ENCODE measurements at places on chromosomes 5 and 9.
A peak's percentile ranks its signal among the peaks of the same experiment; 100 is the strongest.

DNA sequence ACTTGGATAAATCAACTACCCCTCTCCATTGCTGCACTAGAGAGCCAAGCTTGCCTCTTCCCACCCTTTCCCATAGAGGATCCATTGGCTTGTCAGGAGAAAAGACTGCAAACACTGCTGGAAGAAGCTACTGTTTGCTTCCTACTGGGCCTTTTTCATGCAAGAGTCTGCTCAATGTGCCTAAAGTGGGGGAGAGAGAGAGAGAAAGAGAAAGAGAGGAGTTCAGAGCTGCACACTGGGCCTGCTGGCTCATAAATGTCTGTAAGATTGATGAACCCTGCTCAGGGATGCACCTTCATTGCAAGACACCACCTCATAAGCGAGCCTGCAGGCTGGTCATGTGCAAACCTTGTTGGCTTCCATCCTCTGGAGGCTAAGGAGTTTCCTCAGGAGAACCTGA, 269.4 kb downstream of the ZNF608 start:
- DNase-seq: no peak
- H3K27me3 ChIP-seq: no peaks in the 10 kb centered on the region
- no peak overlapping the region for H3K4me3 ChIP-seq
- no peak overlapping the region for H3K27ac ChIP-seq
- no peaks in the 10 kb centered on the region for H3K4me1 ChIP-seq
- H3K36me3 ChIP-seq: no peaks in the 10 kb centered on the region

DNA sequence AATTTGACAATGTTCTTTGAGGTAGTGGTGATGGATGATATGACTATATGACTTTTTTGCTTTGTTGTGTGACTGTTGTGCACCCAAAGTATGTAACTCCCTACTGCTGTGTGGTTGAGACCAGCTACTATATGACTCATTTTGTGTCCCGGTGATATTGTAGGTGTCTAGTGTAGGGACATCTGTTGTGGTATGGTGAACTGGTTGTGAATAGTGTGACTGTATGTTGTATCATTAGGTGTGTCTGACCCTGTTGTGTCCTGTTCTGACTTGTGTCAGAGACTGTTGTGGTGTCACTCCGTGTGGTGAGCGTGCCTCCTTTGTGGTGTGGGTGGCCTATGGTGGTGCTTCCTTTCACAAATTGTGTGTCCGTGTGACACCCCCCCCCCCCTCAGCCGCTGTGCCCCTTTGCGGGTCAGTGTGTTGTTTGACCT, 11.2 kb upstream of the CXXC5 start:
- no peaks in the 10 kb centered on the region for H3K36me3 ChIP-seq
- H3K27me3 ChIP-seq: no peaks in the 10 kb centered on the region
- peak overlapping the region; percentile 37 for H3K27ac ChIP-seq
- H3K4me1 ChIP-seq: peaks cover 14% of the 10 kb centered on the region
- no peak for DNase-seq
- H3K4me3 ChIP-seq: peak overlapping the region; percentile 35

DNA sequence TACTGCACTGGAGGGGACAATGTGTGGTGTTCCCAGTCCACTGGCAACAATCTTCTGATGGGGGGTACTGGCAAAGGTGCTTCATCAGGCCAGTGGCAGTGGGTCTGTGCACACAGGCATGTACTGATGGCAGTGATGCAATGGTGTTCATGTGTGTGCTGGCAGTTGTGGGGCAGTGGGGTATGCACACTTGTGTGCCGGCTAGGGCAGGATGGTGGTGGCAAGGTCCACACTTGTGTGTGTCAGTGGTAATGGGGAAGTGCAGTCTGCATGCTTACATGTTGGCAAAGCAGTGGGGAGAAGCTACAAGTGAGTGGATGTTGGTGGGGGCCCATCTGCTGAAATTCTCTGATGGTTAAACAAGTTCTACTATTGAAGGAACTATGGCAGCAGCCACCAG, 504.6 kb upstream of the ZNF462 start:
- no peaks in the 10 kb centered on the region for H3K4me1 ChIP-seq
- no peaks in the 10 kb centered on the region for H3K27me3 ChIP-seq
- H3K36me3 ChIP-seq: no peaks in the 10 kb centered on the region

DNA sequence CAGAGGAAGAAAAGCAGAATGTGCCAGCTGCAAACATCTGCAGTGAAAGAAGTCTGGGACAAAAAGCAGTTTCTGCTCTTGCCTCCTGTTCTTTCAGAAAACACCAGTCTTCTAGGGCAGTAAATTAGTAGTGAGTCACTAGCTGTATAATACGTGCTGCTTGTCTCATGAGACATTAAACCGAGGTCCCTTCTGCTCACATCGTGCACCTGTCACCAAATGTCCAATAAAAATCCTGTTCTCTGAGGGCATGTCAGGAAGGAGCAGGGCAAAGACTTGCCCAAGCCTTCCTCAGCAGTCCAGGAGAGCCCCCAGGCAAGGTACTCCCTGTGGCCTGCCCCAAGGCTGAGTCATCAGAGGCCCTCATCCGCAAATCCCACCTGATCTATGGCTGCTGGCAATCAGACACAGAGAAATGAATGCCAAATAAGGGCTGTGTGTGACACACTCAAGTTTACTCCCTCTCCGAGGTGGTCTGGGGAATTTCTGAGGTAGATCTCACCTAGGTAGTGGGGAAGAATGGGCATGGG, 255.3 kb upstream of the SMARCA2 start:
- no peak for DNase-seq
- no peaks in the 10 kb centered on the region for H3K36me3 ChIP-seq
- no peaks in the 10 kb centered on the region for H3K4me1 ChIP-seq

DNA sequence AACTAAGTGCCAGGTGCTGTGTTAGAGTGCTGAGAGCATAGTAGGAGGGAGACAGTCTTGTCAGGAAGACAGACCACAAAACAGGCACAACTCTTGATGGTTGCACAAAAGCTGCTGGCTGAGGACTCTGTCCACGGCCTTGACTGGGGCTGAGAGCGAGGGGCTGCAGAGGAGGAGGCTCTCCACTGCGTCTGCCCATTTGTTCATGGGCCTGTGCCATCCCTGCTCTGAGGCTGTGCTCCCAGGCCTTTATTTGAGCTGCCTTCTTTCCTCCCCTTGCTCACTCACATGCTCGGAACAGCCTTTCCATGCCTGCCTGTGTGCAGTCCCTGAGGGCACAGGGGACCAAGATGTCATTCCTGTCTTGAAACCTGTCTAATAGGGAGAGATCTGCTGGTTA, 147.8 kb downstream of the CACNA1B start:
- H3K4me3 ChIP-seq: no peak overlapping the region
- peaks cover 45% of the 10 kb centered on the region for H3K27me3 ChIP-seq
- H3K36me3 ChIP-seq: no peaks in the 10 kb centered on the region
- peak; percentile 5 for DNase-seq

DNA sequence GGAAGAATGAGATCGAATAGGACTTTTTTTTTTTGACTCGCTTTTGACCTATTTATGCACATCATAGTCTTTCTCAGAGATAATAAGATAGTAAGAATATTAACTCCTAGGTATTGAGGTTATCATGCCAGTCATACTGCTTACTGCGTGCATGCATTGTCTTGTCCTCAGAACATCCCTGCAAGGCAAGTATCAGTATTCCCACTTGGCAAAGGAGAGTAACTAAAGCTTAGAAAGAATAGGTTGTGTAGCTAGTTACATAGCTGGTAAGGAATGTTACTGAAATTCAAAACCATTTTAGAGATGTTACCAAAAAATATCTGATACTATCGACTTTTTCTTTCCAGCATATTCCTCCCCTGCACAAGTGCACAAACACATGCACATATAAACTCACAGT, 296.1 kb upstream of the CLINT1 start:
- no peak overlapping the region for H3K27ac ChIP-seq
- no peaks in the 10 kb centered on the region for H3K36me3 ChIP-seq
- H3K4me3 ChIP-seq: no peak overlapping the region
- no peaks in the 10 kb centered on the region for H3K27me3 ChIP-seq
- H3K4me1 ChIP-seq: no peaks in the 10 kb centered on the region
